Stimulated activated naive B cell treated with anti-CD40 and anti-IgM and Interleukin-4, amounts not matched to agents 10 μg/mL and 1 μg/mL and 100 μg/mL, for 72 hours (primary cell): ENCODE measurements at places on chromosomes 1 and 21.

GRCh38 chr1:25795211-25795610 lies 4.8 kb upstream of the SELENON start:
- DNase-seq, result no peak

DNA sequence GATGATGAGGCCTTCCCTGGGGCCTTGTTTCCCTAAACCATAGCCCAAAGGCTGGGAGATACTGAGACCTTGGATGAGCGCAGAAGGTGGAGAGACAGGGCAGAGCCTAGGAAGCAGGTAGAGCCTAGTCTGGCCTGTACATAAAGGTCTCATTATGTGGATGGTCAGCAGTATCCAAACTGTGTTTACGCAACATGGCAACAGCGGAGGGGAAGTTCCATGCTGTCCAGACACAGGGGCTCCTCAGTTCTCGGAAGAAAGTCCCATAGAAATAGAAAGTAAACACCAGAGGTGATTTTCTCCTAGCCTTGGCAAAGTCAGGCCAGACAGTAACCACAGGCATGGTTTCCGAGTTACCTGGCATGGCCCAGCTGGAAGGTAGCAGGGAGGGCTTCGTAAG lies 42.1 kb upstream of the MPZL1 start:
- DNase-seq, result no peak

GRCh38 chr1:68958958-68959357 lies 462.1 kb upstream of the DEPDC1 start:
- no peak for DNase-seq

GRCh38 chr1:204455831-204456145 lies 38.8 kb downstream of the PIK3C2B start:
- no peak for DNase-seq

- no peak for DNase-seq
These were observed 601.1 kb downstream of the USP25 start for GRCh38 chr21:16330908-16331268.

GRCh38 chr1:100565937-100566699 lies 28.2 kb downstream of the GPR88 start:
- no peak for DNase-seq
